ENCODE measurements at places on chromosomes 2 and 18. TPM values are rescaled to one million over a fixed set of nuclear protein-coding genes. Genes with fewer than 3 reads are reported as not detected.

DNA sequence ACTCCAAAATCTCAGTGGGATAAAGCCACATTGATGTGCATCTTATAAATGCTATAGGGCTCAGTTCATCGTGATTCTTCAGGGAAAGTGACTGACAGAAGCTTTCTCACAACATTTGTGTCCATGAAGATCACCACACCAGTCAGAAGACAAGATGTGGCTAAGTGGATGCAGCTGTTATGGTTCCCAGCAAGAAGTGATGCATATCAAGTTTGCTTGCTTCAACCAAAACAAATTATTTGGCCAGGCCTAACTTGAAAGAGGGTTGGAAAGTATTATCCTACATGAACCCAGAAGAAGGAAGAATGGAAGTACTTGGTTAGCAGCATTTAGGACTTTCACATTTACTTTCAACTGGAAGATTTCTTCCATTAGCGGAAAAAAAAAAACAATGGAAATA is 210.0 kb upstream of the ACVR2A start:
- DNase-seq: no peak

Gene IL1F10
- total RNA-seq: not detected

Gene LAMA1
- 3.8 TPM for total RNA-seq

- DNase-seq: no peak
Measured at GRCh38 chr2:96967436-96967835, 18.9 kb downstream of the FAM178B start.

Gene RAB6D
- not detected for total RNA-seq

Gene ANKRD29
- total RNA-seq: 14.6 TPM

- no peak for DNase-seq
Measured at GRCh38 chr2:202743613-202744012, 108.8 kb downstream of the FAM117B start.
